ENCODE measurements at places on chromosomes 5 and 9.

DNA sequence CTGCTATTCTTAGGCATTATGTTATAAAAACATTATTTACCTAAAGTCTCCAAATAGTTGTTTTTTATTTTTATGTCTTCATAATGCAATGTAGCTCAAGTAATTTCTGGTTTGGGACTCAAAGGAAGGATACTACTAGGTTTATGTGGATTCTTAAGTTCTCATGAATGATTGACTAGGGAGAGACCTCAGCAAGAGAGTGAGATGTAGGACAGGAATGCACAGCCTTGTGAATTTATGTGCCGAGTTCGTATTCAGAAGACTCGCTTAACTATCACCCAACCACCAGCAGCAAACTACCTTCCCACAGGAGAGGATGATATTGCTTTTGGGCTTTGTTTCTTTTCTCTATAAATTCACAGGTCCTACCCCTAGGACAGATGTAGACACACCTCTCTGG, 282.9 kb downstream of the ARHGEF28 start:
- DNase-seq: no peak

- DNase-seq: no peak
Measured at GRCh38 chr5:120843390-120843980, 379.4 kb downstream of the PRR16 start.

GRCh38 chr5:117201001-117201400, 626.4 kb upstream of the SEMA6A start:
- no peak for DNase-seq

DNA sequence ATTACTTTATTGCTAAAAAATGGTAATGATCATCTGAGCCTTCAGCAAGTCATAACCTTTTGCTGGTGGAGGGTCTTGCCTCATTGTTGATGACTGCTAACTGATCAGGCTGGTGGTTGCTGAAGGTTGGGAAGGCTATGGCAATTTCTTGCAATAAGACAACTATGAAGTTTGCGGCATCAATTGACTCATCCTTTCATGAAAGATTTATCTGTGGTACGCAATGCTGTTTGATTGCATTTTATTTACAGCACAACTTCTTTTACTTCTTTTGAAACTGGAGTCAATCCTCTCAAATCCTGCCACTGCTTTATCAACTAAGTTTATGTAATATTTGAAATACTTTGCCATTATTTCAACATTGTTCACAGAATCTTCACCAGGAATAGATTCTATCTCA, 58.3 kb upstream of the ACO1 start:
- DNase-seq: peak; percentile 54

DNA sequence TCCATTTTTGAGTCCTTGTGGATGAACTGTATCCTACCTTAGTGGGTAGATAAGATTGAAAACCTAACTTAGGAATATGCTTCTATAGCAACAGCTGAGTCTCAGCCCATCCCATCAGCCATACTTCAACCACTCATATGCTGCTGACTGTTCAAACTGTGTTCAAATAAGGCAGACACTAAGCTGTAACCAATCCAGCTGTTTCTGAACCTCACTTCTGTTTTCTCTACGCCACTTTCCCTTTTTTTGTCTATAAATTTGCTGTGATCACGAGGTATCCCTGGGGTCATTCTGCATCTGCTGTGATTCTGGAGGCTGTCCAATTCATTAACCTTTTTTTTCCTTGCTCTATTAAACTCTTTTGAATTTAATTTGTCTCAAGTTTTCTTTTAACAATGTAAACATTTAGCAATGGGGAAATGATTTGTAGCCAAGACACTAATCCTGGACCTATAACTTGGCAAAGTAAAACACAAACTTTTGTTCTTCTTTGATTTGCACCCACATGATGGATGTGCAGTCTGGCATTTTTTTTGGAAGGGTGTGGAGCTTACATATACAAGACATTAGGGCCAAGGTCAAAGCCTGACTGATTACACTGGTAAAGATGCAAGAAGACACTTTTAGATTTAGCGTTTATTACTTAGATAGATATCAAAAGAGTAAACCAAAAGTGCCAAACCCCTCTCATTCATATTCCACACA, 14.9 kb upstream of the SCGB3A2 start:
- no peak for DNase-seq

DNA sequence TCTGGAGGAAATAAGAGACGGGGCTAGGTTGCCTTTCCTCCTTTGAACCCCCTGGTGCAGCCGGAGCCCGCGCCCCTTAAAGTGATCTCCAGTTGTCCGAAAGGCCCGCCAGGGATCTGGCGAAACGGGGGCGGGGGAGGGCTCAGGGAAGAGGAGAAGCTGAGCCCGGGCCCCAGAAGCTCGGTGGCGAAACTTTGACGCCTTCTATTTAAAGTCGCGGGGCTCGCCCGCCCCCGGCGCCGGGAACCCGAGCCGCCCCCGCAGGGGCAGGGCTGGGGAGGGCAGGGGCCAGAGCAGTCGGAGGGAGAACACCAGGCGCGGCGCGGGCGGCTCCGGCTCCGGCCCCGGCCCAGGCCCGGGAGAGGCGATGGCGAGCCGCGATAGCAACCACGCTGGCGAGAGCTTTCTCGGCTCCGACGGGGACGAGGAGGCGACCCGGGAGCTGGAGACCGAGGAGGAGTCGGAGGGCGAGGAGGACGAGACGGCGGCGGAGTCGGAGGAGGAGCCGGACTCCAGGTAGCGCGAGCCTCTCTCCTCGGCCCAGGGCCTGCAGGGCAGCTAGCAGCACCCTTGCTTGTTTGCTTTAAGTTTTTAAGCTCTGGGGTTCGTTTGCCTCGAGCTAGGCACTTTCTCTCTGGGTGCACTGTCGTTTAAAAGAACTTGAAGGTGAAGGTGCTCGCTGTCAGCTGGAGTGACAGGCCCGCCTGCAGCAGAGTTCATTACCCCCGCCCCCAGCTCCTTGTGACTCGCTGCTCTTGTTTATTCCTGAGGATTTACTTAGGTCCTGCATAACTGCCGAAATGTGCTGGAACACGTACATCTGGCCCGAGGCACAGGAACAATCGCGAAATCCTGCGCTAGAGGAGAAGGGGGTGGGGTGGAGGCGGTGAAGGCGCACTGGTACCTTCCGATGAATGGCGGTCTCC, at the start of gene CMYA5:
Gene CMYA5 (plus strand): TSS at position 296 of the 926 bp plus-strand sequence. CDS start 72 bp downstream, at position 368.
- DNase-seq: no peak

- no peak for DNase-seq
Measured at GRCh38 chr9:116837018-116837989, 150.2 kb downstream of the TRIM32 start.

GRCh38 chr5:91061946-91062562, 321.1 kb downstream of the ARRDC3 start:
- DNase-seq: peak; percentile 19

DNA sequence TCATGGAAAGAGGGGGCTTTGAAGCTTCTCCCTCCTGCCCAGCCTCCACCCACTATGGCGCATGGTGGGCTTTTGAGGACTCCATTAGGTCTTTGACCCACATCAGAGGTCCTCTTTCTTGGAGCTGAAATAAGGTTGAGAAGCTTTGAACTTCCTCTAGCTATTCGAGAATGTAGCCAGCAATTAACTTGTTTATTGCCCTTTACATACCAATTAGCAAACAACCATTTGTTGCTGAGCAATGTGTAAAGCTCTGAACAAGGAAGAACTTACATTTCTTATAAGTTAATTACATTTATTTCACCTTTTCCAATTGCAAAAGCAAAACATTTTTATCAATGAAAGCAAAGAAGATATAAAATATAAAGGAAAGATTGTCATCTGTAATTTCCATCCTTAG, 30.5 kb upstream of the FOXB2 start:
- no peak for DNase-seq

DNA sequence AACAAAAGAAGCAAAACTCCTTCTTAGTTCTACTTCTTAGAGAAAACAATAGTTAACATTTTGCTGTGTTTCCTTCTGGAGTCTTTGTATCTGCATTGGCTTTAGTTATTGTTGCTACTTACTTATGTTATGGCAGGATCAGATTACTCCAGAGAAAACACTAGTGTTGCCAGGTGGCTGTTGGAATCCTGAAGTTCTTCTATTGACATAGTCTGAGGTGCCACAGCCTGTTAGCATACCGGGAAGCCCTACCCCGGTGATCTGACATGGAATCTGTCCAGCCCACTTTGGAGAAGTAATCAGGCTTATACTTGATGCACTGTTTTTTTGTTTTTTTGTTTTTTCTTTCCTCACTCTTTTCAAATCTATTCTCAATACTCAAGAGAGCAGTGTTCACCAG, 68.5 kb upstream of the CEP78 start:
- DNase-seq: no peak

- no peak for DNase-seq
Measured at GRCh38 chr9:8136477-8136876, 336.9 kb upstream of the DMAC1 start.

- DNase-seq: peak; percentile 79
Measured at GRCh38 chr5:118956727-118957126, 31.6 kb downstream of the DTWD2 start.

GRCh38 chr5:50874306-50875001, 208.0 kb downstream of the PARP8 start:
- no peak for DNase-seq

DNA sequence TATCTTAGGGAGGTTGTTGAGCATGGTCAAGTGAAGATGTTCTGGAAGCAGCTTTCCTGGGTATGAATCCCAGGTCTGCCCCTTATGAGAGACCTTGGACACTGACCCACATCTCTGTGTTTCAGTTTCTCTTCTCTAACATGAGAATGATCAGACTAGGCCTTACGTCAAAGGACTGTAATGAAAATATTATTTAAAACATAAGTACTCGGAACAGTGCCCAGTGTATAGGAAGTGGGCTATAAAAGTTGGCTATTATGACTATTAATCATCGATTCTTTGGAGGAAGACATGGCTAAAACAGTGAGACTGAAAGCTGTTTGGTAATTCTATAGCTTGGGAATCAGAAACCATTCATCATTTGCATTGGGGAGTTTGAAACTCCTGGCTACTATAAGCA, 65.3 kb upstream of the MYO10 start:
- no peak for DNase-seq

GRCh38 chr9:123149067-123149466, 115.6 kb downstream of the GPR21 start:
- no peak for DNase-seq

Measured in hematopoietic multipotent progenitor cell treated with erythropoietin and hydrocortisone succinate and interleukin-3 and kit ligand, for 4 days (in vitro differentiated cells).